ENCODE measurements at places on chromosomes 1 and 21.

- DNase-seq = peak; percentile 90
Measured at GRCh38 chr1:41977326-41977725, 58.6 kb upstream of the HIVEP3 start.

GRCh38 chr1:116110567-116111523, at the start of gene MAB21L3:
Gene MAB21L3, plus strand, starts transcription at chr1:116111399. Its CDS starts 1,217 bp downstream, at chr1:116112616.
- DNase-seq = no peak

DNA sequence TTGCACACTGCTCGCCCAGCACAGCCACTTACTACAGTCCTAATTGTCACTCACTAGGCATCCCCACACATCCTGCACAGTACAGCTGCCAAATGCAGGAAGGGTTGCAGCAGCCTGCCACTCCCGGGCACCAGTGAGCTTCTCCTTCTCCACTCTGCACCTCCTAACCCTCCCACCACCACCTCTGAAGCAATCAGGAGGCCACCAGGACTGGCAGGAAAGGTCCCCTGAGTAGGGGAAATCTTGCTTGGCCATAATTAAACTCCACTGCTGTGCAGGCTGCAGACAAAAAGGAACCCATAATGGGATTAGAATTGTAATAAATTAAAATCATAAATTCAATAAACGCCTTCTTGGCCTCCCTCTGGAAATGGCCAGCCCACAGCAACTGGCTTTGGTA, 31.8 kb downstream of the FBXO2 start:
- no peak for DNase-seq

DNA sequence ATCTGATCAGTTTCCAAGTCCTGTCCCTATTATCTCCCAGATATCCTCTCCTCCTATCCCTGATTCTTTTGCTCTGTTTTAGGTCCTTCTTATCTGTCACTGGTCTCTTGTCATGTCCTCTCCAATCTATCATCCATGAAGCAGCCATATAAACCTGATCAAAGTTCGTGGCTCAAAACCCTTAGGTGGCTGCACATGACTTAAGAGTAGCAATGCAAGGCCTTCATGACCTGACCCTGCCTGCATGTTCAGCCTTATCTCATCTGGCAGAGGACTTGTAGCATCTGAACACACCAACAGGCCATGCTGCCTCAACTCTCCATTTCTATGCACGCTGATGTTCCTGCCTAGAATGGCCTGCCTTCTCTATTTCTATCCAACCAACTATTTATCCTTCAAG, 65.2 kb downstream of the NOS1AP start:
- DNase-seq = no peak

- DNase-seq = no peak
Measured at GRCh38 chr1:12587981-12588640, 29.9 kb downstream of the DHRS3 start.

DNA sequence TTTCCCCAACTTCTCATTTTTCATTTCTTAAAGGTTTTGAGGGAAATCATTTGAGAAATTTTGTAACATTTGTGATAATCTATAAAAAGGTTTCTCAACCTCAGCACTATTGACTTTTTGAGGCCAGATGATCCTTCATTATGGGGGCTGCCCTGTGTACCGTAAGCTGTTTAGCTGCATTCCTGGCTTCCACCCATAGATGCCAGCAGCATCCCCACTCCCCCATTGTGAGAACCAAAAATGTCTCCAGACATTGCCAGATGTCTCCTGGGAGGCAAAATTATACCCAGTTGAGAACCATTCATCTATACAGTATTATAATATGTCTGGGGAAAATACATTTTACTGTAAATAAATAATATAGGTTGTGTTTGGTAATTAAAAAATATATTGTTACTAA, 146.0 kb downstream of the PBX1 start:
- peak; percentile 48 for DNase-seq

All from NCI-H2171 (cell line).